CD8-positive, alpha-beta memory T cell (primary cell): ENCODE measurements at places on chromosomes 3 and 15. TPM values are rescaled to one million over a fixed set of nuclear protein-coding genes. Genes with fewer than 3 reads are reported as not detected.

DNA sequence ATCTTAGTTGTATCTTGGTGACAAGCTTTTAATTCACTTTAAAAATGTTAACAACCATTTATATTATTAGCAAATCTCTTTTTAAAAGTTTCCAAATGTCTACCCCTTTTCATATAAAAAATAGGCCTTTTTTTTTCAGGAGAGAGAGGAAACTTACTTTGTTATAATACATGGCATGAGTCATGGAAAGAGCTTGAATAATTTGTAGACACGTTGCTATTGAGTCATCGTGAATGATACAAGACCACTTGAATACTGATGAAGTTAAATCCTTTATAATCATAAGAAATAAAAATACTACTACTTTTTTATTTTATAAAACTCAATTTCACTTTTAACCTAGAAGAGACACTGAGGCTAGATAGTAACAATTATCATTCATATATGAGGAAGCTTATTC is 70.3 kb upstream of the BBX start:
- no peak for DNase-seq

DNA sequence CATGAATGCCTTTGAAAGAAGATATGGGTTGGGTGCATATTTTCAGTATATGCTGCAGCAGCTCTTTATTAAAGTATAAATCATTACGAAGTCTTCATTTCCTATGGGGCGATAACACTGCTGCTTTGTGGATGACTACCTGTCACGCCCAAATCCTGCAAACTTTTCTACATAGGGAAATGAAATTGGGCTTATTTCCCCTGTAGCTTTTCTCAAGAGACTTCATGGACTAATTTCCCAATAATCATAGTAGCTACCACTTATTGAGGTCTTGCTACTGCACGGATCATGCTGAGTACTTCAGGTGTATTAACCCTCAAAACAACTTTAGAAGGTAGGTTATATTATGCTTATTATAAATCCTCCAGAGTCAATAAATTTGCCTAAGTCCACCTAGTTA is 8.0 kb downstream of the TGFBR2 start:
- no peak for DNase-seq

- DNase-seq = no peak
These were observed 96.5 kb downstream of the LIPC start for GRCh38 chr15:58528188-58528870.

- no peak for DNase-seq
These were observed 91.0 kb upstream of the PRR23C start for GRCh38 chr3:139135657-139136056.

CPLX3 gene
- not detected for polyA plus RNA-seq

DNA sequence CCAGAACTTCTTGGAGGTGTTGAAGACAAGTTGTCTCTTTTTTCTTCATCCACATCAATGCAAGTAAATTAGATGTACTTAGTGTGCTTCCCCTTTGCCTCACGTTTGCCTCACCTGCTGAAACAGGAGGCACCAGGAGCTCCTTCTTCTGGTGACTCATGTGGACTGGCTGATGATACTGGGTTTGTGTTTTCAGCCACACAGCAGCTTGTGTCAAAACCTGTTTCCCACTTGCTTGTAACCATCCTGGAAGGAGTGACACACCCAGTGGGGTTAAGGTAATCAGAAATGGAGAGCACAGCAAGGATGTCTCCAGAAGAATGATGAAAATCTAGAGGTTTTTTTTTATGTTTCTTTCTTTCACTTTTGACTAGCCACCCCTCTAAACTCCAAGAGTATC is 143.3 kb upstream of the RBMS3 start:
- DNase-seq = no peak

GRCh38 chr3:63631670-63632069 is 20.8 kb upstream of the SNTN start:
- no peak for DNase-seq

DNA sequence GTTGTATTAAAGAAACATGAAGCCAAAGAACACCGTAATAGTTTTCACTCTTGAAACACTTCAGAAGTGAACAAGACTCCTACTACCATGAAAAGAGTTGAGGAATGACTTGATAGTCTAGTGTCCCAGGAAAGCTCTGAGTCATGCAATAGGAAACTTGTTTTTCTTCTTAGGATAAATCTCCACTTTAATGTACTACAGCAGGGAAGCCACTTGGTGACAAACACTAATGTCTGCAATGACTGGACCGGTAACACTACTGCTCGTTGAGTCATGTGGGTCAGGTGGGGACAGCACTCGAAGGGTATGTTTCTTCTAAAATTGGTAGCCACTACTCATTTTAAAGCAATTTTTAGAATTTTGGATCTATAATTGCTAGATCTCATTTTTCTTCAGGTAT is 291.7 kb upstream of the CNTN3 start:
- no peak for DNase-seq

TJP1 gene
- not detected for polyA plus RNA-seq

DNA sequence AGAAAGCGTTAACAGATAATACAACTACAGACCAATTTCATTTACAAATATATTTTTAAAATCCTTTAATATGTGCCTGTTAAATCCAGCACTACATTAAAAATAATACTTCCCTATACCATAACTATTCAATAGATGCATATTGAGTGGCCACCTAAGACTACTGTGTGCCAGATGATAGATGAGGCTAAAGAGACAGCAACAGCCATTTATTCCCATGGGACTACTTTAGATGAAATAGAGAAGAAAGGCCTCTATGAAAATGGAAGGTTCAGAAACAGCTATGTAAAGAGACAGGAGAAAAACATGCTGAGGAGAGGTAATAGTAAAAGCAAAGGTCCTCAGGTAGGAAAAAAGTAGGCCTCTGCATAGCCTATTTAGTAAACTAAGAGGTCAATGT is 358.1 kb downstream of the ULK4 start:
- DNase-seq = no peak

GRCh38 chr3:44106756-44107155 is 134.9 kb upstream of the TOPAZ1 start:
- no peak for DNase-seq

GRCh38 chr15:70152070-70152480 is 54.4 kb upstream of the TLE3 start:
- DNase-seq = no peak

SEMA3F gene
- not detected for polyA plus RNA-seq

HEXA gene
- polyA plus RNA-seq = 83.0 TPM

DNA sequence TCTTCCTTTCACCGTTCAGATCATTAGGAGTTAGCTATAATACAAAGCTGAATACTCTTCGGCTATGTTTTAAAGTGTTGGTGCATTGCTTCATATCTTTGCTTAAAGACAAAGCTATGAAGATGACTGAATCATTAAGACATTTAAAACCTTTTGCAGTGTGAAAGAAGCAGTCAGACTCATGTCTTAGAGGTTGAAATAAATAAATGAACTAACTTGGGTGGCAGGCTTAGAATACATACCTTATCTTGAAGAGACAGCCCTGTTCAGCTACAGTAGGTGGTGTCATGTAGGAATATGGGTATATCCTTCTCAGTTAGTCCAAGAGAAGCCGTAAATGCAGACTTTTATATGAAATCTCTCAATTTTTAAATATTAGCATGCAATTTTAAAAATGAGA is 63.4 kb downstream of the OPA1 start:
- DNase-seq = no peak

- DNase-seq = no peak
These were observed 51.2 kb downstream of the FGF12 start for GRCh38 chr3:192675958-192676649.

DNA sequence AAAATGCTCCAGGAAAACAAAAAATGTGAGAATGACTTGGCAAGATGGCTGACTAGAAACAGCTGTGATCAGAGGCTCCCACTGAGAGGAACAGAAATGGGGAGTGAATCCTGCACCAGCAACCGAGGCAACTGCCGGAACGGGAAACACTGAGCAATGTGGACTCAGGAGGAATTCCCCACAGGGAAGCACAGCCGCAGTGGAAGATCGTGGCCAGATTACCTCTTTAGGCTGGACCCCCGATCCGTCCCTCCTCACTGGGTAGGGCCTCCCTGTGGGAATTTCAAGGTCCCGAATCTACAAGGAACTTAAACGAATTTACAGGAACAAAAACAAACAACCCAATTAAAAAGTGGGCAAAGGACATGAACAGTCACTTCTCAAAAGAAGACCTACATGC is 385.2 kb upstream of the MCTP2 start:
- DNase-seq = no peak

DNA sequence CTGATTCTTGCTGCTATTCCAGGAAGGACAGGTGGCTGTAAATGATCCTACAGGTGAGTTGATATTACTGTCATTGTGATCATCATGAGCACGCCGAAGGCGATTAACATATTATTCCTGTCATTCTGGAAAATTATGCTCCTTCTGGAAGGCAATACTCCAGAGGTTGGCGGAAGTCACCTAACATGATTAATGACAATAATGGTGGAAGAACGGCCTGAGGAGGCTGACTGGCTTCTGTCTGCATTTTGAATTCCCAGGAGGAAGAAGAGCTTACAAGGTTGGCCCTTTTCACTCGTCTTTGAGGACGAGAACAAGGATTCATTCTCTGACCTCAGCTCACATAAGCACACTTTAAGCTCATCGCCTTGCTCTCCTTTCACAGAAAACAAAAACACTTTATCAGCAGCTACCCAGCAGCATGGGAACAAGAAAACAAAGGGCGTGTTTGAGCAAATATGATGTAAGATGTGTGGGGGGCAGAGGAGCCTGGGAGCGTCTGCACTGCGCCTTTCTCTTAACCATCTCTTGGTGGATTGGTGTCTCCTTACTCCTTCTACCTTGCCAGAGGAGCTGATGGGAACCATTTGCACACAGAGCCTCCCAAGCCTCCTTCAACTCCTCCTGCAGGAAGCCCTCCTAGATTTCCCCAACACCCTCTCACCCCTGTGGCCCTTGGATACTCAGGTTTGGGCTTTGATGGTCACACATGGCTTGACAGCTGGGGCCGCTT is 23.0 kb downstream of the ACSBG1 start:
- DNase-seq = no peak

ARNT2 gene
- polyA plus RNA-seq = not detected

DNA sequence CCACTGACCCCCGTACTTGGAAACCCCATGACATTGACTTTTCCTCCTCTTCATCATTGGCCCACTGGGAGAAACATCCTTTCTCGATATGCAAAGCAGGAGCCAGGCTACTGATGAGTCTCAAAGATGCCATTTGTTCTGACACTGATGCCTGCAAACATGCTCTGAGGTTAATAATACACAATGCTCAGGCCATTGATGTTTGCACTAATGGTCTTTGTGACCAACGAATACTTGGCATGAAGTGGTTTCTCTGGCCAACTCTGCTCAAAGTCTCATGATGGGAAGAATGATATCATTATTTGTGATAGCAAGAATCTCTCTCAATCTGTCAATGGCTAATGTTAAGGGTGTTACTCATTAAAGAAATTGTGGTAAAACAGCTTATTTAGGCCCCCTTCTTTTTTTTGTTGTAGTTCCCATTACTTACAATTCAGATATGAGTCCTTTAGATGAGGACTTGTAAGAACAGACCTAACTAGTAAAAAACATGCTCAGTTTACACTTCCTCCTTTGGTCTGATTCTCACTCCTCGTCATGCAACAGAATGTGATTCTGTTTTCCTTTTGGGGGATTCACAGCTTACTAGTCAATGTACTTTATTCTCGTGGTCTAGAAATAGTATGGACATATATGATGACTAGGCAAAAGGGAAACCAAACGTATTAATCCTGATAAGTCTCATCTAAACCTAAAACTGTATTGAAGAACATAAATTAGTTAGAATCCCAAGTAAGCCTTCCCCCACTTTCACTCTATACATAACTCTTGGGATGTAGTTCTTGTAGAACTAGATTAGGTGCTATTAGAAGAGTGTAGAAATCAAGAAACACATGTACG is 488.8 kb upstream of the DPPA4 start:
- no peak for DNase-seq

RLBP1 gene
- polyA plus RNA-seq = not detected

GRCh38 chr3:12002912-12003311 is 1.3 kb upstream of the SYN2 start:
- DNase-seq = no peak

DNA sequence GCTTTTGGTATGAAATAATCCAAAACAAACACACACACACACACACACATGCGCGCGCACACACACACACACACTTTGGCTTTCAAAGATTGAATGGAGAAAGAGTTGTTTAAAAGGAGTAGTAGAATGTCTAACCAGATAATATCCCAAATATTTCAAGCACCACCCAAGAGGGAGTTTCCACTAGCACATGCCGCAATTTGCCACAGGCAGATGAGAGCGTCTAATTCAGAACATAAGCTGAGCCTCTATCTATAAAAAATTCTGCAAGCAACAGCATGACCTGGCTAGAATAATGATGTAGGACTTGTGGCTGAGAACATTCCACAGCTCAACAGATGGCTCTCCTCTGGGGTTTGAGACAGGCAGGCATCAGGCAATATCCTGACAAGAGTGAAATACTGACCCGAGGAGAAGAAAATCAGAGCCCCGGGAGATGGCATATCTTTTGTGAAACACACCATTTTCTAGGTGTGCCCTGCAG is 302.5 kb upstream of the GADL1 start:
- DNase-seq = no peak

GRCh38 chr3:171676601-171677175 is 133.6 kb downstream of the PLD1 start:
- DNase-seq = no peak

FSTL1 gene
- not detected for polyA plus RNA-seq

RTP2 gene
- polyA plus RNA-seq = not detected

DNA sequence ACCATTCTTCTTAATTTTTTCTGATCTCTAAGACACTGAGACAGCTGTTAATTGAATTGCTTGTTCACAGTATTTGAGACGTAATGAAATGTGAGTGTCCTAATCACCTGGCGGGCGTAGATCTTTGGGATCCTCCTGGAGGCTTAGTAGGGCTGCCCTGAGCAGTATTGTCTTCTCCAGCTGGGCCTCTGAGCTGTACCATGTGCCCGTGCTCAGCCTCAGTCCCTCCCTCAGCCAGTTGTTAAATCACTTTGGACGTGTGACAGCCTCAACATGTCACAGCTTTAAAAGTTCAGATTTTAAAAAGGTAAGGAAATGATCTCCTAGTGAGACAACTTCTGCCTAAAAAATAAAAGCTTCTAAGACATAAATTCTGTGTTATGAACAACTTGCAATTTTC is 35.5 kb downstream of the IGF1R start:
- DNase-seq = no peak

GRCh38 chr3:183349421-183350157 is 78.8 kb downstream of the MCF2L2 start:
- DNase-seq = no peak

GRCh38 chr15:37891766-37892368 is 42.6 kb upstream of the TMCO5A start:
- DNase-seq = no peak

SLC28A2 gene
- not detected for polyA plus RNA-seq
